ENCODE measurements at places on chromosomes 4 and X.

DNA sequence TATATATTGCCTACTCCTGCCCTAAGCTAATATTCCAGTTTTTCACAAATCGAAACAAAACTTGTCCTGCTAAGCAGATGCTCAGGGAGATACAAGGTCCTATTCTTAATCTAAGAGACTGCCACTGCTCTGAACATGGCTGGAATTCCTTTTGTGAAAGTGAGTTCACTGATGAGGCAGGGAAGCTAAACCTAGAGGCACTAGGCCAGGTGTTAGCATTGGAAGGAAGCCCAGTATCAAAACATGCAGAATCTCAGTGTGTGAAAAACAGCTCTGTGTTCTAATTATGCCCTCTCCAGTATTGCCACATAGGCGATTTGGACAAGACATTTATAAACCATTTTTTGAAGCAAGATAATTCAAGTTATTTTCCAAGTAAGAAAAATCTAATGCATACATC lies 47.6 kb downstream of the ABCG2 start:
- no peak for DNase-seq

DNA sequence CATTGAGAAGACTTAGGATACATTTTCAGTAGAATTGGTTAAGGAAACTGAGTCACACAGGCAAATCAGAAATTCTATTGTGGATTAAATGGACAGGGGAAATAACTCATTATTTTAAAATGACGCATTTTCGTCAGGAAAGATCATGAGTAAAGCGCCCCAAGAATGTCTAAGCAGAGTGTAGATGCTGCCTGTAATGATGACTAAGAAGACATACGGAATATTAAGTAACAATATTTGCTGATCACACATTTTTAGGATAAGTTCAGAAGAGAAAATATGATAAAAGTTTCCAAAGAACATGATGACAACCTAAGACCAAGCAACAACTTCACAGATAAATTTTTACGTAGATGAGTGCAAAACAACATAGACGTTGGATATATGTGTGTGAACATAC lies 596.3 kb upstream of the TENM3 start:
- DNase-seq, result no peak

- no peak for DNase-seq
These were observed 78.5 kb downstream of the SCLT1 start for GRCh38 chr4:129014566-129015509.

GRCh38 chrX:155027509-155028066 lies 944 bp downstream of the FUNDC2 start:
- peak; percentile 12 for DNase-seq

DNA sequence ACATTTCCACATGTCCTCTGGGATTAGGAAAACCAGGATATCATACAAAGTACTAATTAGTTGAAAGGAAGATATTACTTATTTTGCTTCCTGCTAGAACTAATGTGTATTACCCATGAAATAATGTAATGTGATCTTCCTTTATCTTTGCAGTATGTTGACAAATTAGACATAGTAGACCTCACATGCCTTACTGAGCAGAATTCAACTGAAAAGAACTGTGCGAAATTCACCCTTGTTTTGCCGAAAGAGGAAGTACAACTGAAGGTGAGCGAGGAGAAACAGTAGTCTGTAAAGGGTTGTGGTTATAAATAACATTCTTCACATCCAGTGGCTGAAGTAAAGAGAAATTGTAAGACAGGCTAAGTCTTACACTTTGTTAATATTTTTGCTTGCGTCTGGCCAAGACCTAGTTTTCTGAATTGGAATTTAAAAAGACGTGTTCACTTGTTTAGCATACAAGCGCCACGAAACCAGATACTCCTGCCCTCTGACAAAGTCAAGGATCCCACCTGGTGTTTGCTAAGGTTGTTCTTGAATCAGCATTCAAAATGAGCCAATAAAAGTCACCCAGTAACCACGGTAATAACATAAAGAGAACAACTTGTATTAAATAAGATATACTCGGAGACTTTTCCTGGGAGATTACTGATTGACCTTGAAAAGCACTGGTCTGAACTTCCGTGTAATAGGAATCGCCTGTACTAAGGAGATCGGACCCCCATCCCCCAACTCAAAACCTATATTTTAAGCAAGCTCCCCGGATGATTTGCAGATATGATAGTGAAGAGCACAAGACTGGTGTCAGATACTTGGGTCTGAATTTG lies 16.9 kb downstream of the STAP1 start:
- peak; percentile 75 for DNase-seq

GRCh38 chr4:116881077-116881476 lies 204.3 kb downstream of the TRAM1L1 start:
- DNase-seq, result no peak

- no peak for DNase-seq
These were observed 7.9 kb upstream of the UGT2B4 start for GRCh38 chr4:69503558-69503957.

- no peak for DNase-seq
These were observed 17.1 kb upstream of the MAP7D3 start for GRCh38 chrX:136268051-136269048.

DNA sequence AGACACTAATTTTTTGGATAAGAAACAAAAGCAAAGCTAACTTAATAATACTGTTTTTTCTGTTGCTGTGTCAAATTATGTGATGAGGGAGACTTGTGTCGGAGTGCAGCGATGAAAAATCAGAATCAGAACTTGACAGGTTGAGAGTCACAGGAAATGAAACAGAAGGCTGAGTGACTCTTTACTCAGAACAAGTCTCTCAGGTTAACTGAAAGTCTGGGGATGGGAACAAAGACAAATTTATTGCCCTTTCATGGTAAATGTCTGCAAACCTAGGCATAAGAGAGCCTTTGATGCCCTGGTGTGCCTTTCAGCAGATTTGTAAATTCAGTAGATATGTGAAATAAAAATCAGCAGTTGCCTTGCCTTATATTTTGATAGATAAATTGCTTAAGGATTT lies 96.0 kb downstream of the ADGRL3 start:
- no peak for DNase-seq

DNA sequence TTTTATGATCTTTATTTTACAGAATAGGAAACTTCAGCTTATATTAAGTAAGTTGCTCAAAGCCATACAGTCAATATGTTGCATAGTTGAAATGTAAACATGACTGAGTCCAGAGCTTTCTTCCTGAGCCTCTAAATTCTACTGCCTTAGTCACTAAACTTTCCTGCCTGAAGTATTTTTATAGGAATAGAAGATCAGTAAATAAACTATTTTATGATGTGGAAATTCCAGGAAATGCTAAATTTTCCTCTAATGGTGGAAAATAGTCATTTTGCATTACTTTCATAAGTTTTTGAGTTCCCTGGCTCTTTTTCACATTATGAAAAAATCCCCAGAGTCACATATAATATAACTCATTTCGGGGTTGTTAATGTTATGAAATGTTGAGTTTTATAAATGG lies 182.8 kb downstream of the BANK1 start:
- no peak for DNase-seq

- no peak for DNase-seq
These were observed 1348.8 kb downstream of the STIM2 start for GRCh38 chr4:28209371-28209924.

DNA sequence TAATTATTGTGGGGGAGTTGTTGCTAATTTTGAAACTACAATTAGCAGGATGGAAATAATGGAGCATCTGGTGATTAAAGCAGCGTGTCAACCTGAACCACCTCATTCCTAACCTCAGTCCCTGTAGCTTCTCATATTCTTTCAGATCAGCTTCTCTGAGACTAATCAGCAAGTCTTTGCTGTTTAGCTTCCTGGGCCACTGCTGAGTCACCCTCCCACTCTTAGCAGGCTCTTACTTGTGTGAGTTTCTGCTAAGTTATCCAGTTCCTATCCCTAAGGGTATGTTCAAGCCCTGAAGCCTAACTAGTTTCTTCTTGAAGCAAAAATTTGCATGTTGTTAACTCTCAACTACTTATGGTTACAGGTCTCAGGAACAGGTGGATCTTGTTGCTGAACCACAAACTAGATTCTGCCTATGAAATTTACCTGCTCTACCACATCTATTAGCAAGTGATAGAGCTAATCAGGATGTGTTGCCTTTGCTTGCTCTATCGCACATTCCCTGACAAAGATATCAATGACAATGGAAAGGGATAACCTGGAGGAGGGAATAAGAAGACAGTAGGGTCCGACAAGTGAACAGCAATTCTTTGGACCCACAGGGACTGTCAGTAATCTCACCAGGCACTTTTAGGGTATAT lies 134.2 kb downstream of the EIF4E start:
- no peak for DNase-seq

GRCh38 chr4:1318488-1319213 lies 28.4 kb upstream of the UVSSA start:
- DNase-seq, result no peak

GRCh38 chrX:2263203-2263602 lies 237.6 kb downstream of the DHRSX start:
- DNase-seq, result no peak

DNA sequence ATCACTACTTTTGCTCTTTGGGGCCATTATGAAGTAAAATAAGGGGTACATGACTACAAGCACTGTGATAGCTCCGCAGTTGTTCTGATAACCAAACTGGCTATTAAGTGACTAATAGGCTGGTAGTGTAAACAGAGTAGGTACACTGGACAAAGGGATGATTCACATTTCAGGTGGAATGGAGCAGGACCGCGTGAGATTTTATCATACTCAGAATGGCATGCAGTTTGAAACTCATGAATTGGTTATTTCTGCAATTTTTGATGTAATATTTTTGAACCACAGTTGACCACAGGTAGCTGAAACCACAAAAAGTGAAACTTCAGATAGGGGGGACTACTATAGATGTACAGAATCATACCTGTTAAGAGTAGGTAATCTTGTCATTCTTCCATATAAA lies 55.8 kb downstream of the PAK3 start:
- no peak for DNase-seq

GRCh38 chr4:72679666-72680065 lies 110.6 kb upstream of the ADAMTS3 start:
- peak; percentile 84 for DNase-seq

DNA sequence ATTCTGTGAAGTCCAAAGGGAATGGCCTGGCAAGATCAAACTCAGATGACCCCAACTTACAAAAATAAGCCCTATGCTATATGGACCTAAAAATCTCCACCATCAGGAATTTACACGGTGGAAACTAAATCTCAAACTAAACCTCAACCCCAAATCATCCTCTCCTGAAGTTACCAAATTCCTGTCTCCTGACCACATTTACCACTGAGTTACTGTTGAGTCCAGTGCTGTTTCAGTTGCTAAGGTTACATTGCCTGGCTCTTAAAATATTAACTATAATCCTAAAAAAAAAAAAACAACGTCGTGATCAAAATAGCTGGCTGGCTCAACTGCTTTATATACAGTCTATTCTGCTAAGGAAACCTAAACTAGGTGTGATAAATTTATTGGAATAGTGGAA lies 315.2 kb upstream of the SLIT2 start:
- DNase-seq, result no peak

GRCh38 chr4:62960415-62960814 lies 1448.8 kb downstream of the TECRL start:
- no peak for DNase-seq

DNA sequence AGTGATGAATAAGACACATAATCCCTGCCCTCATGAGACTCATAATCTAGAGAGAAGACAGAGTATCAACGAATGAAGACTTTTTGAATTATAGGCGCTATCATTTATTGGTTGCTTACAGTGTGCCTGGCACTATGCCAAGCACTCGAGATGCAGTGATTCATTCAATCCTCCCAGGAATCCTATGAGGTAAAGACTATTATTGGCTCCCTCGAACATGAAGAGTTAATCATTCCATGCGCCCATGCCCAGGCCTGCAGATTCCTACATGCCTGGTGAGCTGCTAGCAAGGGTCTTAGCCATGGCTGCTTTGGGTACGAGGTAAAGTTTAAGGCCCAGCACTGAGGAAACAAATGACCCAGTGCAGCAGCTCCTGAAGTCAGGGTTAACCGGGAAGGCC lies 47.0 kb downstream of the TEX13B start:
- DNase-seq, result no peak

DNA sequence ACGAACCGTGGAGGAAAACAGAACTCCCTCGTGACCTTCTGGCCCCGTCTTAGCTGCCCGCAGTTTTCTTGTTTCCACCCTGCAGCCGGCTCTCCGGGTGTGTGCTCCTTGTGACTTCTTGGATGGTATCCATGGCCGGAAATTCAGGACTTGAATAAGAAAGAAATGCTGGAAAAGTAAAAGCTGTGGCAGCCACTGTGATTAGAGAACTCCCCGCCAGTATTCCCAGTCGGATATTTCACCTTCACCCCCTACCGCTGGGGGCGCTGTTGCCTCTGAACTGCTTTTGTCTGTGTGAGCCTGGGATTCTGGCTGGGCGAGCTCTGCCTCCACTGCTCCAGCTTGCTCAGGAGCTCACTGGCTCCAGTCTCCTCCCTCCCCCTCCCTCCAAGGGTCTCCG lies 41.5 kb upstream of the CYP4V2 start:
- no peak for DNase-seq

DNA sequence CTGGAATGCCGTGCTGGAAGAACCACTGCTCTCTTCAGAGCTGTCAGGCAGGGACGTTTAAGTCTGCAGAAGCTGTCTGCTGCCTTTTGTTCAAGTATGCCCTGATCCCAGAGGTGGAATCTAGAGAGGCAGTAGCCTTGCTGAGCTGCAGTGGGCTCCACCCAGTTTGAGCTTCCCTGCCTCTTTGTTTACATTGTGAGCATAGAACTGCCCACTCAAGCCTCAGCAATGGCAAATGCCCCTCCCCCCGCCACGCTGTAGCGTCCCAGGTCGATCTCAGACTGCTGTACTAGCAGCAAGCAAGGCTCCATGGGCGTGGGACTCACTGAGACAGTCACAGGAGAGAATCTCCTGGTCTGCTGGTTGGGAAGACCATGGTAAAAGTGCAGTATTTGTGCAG lies 34.8 kb upstream of the MUC7 start:
- no peak for DNase-seq

DNA sequence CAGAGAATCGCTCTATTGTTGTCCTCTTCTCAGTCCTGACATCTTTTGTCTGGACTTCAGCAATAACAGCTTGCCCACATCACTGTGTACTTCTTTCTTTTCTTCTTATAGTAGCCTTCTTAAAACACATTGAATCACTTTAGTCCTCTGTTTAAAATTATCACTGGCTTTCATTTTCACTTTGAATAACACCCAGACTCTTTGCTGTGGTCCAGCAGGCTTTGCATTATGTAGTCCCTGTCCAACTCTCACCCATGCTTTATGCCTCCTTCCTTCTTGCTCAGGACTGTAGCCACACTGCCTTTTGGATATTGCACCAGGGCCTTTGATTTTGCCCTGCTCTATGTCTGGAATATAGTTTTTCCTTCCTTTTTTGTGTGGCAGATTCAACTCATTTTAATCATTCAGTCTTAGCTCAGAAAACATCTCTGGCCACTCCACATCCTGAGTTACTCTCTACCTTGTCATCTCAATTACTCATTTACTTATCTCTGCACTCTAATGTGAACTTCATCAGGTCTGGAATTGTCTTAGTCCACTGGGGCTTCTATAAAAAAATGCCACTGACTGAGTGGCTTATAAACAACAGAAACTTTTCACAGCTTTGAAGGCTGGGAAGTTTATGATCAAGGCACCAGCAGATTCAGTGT lies 168.2 kb downstream of the C4orf33 start:
- no peak for DNase-seq

GRCh38 chrX:39174772-39175417 lies 373.6 kb downstream of the MID1IP1 start:
- no peak for DNase-seq

All from NCI-H510A (cell line).